ENCODE measurements at places on chromosomes 7 and 10.
A peak's percentile ranks its signal among the peaks of the same experiment; 100 is the strongest.

DNA sequence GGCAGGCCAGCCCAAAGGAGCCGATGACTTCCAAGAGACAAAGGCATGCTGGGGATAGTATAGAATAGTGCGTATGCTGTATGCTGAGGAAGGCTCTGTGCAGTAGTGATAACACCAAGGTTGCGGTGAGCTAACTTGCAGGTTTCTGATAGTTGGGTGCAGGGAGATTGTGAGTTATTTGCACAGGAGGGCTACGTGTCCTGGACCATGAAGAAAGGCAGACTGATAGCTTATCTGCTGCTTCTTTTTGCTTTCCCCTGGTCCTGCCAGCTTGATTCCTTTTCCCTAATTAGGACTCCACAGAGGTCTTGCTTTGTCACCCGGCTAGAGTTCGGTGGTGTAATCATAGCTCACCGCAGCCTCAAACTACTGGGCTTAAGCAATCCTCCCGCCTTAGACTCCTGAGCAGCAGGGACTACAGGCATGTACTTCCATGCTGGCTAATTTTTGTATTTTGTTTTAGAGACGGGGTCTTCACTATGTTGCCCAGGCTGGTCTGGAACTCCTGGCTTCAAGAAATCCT lies 43.9 kb upstream of the ARHGAP12 start:
- DNase-seq = no peak

DNA sequence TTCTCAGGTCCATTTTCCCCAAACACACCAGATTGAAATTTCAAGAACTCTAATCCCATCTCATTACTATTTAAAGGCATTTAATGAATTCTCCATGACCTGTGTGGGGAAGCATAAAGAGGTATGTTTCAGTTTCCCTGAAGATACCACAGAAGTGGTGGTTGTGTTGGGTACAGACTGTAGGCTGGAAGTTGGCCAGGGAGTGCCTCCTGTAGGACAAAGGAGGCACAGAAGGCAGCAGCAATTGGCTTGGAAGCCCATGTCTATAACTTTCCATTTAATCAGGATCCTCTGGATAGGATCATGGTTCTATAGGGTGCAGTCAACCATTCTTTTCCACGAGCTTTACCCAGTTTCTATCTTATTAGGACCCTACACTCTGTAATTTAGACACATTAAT lies 8.6 kb upstream of the BET1 start:
- DNase-seq = no peak

- no peak for DNase-seq
Observed at GRCh38 chr7:153370092-153370491, 610.5 kb downstream of the ACTR3B start.

DNA sequence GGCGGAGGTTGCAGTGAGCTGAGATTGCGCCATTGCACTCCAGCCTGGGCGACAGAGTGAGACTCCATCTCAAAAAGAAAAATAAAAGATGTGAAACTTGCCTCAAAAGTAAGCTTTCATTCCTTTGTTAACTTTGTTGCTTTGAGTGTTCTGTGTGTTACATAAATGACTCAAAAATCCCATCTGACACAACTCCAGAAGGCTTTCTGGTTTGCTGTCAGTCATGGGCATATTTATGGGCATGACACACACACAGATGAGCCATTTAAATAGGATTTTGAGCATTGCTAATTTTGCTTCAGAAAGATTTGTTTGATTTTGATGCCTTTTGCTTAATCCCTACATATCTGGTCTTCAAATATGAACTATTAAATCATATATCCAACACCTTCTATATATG lies 82.6 kb downstream of the CACNB2 start:
- no peak for DNase-seq

DNA sequence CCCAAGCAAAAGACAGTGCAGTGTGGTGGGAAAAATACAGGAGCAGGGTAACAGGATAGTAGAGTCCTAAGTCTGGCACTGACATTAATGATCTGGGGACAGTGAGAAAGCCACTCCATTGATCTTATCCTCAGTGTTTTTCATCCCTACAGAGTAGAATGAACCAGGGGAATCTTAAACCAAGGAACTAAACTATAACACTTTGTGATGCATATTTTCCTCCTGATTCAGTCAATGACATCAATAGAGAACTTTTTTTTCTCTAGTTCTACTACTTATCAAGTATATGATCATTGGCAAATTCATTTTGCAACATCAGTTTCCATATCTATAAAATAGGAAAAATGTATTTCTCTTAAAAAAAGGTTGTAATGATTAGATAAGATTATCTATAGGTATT lies 151.1 kb downstream of the TMEM26 start:
- DNase-seq = no peak

DNA sequence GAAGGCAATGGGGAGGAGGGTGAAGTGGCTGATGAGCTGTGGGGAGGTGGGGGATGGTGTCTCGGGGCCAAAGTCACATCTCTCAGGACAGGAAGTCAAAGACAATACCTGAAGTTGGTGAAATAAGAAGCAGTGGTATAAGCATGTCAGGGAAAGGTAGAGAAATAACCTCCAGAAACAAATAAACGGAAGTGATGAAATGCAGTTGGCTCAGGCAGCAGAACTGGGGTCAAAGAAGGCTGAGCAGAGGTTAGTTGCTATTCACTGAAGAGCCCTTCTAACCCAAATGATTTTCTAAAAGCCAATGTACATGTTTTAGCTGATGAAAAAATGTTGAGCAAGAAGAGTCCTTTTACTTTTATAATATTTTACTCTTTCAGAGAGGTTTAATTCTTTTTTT lies 78.6 kb upstream of the ADRB1 start:
- DNase-seq = no peak

DNA sequence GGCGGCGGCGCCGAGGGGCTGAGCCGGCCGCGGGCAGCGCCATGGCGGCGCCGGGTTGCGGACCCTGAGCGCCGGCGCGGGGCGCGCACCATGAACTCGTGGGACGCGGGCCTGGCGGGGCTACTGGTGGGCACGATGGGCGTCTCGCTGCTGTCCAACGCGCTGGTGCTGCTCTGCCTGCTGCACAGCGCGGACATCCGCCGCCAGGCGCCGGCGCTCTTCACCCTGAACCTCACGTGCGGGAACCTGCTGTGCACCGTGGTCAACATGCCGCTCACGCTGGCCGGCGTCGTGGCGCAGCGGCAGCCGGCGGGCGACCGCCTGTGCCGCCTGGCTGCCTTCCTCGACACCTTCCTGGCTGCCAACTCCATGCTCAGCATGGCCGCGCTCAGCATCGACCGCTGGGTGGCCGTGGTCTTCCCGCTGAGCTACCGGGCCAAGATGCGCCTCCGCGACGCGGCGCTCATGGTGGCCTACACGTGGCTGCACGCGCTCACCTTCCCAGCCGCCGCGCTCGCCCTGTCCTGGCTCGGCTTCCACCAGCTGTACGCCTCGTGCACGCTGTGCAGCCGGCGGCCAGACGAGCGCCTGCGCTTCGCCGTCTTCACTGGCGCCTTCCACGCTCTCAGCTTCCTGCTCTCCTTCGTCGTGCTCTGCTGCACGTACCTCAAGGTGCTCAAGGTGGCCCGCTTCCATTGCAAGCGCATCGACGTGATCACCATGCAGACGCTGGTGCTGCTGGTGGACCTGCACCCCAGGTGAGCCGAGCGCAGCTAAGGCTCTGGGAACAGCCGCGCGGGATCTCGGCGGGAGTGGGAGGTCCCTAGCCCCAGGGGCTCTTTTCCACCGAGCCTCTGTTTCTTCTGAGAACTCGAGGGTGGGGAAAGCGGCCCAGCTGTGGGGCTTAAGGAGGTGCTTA lies at the start of gene GPR26:
Gene GPR26 (plus strand): TSS at position 38 of the 919 bp plus-strand sequence. CDS start 53 bp downstream, at position 91.
- DNase-seq = no peak

DNA sequence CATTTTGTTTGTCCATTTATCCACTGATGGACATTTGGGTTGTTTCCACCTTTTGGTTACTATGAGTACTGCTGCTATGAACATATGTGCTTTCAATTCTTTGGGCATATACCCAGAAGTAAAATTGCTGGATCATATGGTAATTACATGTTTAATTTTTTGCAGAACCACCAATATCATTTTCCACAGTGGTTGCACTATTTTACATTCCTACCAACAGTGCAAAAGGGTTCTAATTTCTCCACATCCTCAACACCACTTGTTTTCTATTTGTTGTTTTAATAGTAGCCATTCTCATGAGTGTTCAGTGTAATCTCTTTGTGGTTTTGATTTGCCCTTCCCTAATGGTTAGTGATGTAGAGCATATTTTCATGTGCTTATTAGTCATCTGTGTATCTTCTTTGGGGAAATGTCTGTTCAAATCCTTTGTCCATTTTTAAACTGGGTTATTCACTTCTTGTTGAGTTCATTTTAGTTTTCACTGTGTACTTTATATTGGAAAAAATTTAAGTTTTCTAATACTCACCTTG lies 101.9 kb downstream of the HIBADH start:
- peak; percentile 67 for DNase-seq

GRCh38 chr7:135645296-135645904 lies 16.9 kb upstream of the STMP1 start:
- DNase-seq = no peak

- no peak for DNase-seq
Observed at GRCh38 chr10:49000437-49001398, 61.1 kb upstream of the LRRC18 start.

DNA sequence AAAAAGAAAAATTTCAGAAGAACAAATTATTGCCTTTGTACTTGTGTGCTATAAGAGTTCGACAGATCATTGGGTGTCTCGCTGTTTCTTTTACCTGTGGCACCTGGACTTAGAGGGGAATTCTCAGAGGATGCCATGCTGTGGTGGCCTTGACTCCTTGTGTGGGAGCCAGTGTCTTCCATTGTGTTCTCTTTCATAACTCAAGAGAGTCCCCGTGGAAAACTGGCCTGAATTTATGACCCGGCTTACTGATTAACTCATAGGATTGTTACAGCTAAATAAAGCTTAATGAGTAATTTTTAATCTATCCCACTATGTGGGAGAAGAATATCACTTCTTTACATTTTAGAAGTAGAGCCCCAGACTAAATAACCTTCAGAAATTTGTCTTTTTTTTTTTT lies 54.5 kb downstream of the UBE3C start:
- no peak for DNase-seq

GRCh38 chr10:102152545-102152890 lies 329 bp downstream of the NOLC1 start:
- no peak for DNase-seq
